ENCODE measurements at places on chromosomes 1 and 21. TPM values are rescaled to one million over a fixed set of nuclear protein-coding genes. Genes with fewer than 3 reads are reported as not detected.
A peak's percentile ranks its signal among the peaks of the same experiment; 100 is the strongest.

- no peaks in the 10 kb centered on the region for H3K27me3 ChIP-seq
- H3K27ac ChIP-seq: no peak overlapping the region
- H3K4me1 ChIP-seq: no peaks in the 10 kb centered on the region
- H3K36me3 ChIP-seq: no peaks in the 10 kb centered on the region
These were observed 594.1 kb downstream of the PTPRU start for GRCh38 chr1:29830383-29830782.

DNA sequence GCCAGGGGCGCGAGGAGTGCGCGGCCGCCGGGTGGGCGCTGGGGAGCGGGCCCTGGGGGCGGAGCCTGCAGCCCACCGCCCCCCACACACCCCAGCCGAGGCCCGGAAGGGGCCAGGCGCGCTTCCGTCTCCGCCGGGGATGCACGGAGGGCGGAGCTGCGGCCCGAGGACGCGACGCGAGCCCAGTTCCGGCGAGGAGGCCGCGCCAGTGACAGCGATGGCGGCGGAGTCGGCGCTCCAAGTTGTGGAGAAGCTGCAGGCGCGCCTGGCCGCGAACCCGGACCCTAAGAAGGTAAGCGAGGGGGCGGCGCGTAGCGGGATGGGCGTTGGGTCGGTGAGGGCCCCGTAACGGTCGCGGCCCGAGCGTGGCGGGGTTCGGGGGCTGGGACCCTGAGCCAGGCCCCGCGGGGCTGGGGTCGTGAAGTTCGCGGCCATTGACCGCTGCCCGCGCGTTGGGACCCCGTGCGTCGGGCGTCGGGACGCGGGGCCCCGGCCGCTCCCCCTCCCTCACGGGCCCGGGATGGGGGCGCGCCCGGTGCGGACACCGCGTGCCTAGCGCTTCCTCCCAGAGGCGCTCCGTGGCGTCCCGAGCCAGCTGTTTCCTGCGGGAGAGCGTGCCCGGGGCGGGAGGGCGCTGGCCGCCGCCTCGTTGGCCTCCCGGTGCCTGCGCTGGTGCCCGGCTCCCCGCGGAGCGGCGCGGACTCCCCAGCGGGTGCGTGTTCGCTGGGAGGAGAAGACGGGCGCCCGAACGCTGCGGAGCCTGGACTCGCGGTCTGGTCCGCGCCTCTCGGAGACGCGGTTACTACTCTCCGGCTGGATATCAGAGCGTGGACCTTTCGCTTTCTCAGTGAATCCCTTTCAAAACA is at the start of gene ELOA:
ELOA (plus strand) TSS at position 185 of the 866 bp plus-strand sequence; CDS start at position 218, 33 bp downstream.
- DNase-seq: peak; percentile 78
- H3K4me1 ChIP-seq: peaks cover 43% of the 10 kb centered on the region
- peak within 1 kb of the TSS; percentile 89 for H3K4me3 ChIP-seq
- peak within 1 kb of the TSS; percentile 90 for H3K27ac ChIP-seq

DNA sequence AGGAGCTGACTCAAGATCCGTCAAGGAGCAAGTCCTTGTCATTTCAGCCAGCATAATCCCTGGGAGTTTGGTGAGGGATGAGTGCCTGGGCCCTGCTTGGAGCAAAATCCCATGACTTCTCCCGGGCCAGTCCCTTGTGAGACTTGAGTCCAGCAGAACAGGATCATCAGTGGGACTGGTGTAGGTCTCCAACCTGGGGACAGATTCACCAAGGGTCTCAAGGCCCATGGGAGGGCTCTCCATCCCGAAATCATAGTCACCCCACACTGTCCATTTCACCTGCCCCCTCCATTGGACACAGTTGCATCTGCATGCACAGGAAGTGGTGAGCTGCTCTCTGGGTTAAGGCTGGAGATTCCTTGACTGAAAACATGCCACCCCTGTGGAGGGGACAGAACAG is 178.2 kb downstream of the FOXD2 start:
- DNase-seq: peak; percentile 2
- no peaks in the 10 kb centered on the region for H3K27me3 ChIP-seq
- H3K27ac ChIP-seq: no peak overlapping the region
- no peaks in the 10 kb centered on the region for H3K4me1 ChIP-seq
- no peak overlapping the region for H3K4me3 ChIP-seq

DNA sequence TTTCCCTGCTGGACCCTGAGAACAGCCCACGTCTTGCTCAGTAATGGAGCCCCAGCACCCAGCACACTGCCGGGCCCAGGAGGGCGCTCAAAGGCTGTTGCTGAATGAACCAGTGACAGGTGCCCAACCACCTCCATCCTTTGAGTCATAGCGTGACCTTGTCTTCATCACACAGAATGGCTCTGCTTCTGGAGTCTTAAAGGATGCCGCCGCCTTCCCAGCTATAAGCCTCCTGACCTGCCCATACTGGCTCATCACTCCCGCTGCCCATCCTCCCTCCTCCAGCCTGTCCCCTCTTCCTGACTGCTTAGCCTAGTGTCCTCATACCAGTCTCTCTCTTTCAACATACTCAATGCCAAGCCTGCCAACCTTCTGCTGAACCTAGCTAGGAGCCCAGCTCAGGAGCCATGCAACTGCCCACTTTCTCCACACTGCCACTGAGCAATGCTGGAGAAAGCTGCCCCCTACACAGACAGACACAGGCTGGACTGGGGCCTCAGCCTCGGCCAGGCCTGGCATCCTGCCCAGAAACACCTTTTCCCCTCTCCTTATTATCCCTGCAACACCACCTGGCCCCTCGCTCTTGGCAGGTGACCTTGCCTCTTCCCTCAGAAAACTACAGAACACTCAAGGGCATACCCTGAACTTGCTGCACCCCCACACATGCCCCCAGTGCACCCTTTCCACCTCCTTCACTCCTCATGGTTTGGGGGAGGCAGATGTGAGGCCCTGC is 14.1 kb downstream of the TTC39A start:
- peaks cover 4% of the 10 kb centered on the region for H3K27me3 ChIP-seq
- no peaks in the 10 kb centered on the region for H3K36me3 ChIP-seq
- no peak overlapping the region for H3K27ac ChIP-seq
- H3K4me3 ChIP-seq: no peak overlapping the region
- no peak for DNase-seq

Gene TGFB2
- not detected for total RNA-seq

DNA sequence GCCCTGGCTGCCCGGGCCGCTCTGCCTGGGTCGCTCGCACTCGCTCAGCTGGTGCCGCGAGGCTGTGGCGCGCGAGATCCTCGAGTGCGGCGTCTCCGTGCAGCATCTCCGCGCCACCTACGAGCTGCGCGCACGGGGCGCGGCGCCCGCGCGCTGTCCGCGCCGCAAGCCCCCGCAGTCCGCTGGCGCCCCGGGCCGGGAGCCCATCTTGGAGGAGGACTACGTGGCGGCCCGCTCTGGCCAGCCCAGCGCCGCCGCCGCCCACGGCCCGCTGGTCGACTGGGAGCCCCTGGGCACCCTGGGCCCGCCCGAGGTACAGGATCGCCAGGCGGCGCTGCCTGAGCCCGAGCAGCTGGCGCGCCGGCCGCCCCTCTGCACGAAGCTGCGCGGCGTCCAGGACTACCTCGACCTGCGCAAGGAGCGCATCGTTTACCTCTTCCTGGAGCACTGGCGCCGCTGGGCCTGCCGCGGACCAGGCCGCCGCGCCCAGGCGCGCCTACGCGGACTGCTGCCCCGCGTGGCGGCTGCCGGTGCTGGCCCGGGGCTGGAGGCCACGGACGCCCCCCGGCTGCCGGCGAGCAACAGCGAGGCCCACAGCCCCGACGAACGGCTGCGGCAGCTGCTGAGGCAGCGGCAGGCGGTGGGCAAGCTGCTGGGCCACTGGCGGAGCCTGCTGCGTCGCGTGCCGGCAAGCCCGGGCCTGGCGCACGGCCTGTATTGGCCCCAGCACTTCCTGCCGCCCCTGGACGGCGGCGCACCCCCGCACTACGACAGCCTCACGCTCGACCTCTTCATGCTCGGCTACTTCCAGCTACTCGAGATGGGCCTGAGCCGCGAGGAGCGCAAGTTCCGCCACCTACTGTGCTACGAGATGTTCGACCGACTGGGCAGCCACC is 10.9 kb downstream of the TNFRSF25 start:
- no peak overlapping the region for H3K4me3 ChIP-seq
- peaks cover 4% of the 10 kb centered on the region for H3K36me3 ChIP-seq
- DNase-seq: no peak
- no peak overlapping the region for H3K27ac ChIP-seq
- H3K4me1 ChIP-seq: peaks cover 9% of the 10 kb centered on the region
- peaks cover 43% of the 10 kb centered on the region for H3K27me3 ChIP-seq

- H3K27ac ChIP-seq: no peak overlapping the region
- H3K4me1 ChIP-seq: peaks cover 80% of the 10 kb centered on the region
- no peak for DNase-seq
- H3K4me3 ChIP-seq: no peak overlapping the region
- H3K27me3 ChIP-seq: no peaks in the 10 kb centered on the region
These were observed 7.0 kb downstream of the CSDE1 start for GRCh38 chr1:114750780-114751179.

Gene DIO1
- not detected for total RNA-seq

Gene RGS8
- total RNA-seq: not detected

Gene F13B
- total RNA-seq: not detected

- no peak overlapping the region for H3K27ac ChIP-seq
- H3K4me1 ChIP-seq: peaks cover 29% of the 10 kb centered on the region
- no peaks in the 10 kb centered on the region for H3K27me3 ChIP-seq
- no peak for DNase-seq
- H3K4me3 ChIP-seq: no peak overlapping the region
These were observed 235.0 kb upstream of the FGGY start for GRCh38 chr1:59061876-59062275.

GRCh38 chr1:221753828-221754188 is 11.9 kb upstream of the DUSP10 start:
- peak overlapping the region; percentile 81 for H3K27ac ChIP-seq
- H3K4me3 ChIP-seq: peak overlapping the region; percentile 28
- DNase-seq: no peak
- H3K36me3 ChIP-seq: peaks cover 38% of the 10 kb centered on the region

Gene ILF2
- total RNA-seq: 352 TPM

DNA sequence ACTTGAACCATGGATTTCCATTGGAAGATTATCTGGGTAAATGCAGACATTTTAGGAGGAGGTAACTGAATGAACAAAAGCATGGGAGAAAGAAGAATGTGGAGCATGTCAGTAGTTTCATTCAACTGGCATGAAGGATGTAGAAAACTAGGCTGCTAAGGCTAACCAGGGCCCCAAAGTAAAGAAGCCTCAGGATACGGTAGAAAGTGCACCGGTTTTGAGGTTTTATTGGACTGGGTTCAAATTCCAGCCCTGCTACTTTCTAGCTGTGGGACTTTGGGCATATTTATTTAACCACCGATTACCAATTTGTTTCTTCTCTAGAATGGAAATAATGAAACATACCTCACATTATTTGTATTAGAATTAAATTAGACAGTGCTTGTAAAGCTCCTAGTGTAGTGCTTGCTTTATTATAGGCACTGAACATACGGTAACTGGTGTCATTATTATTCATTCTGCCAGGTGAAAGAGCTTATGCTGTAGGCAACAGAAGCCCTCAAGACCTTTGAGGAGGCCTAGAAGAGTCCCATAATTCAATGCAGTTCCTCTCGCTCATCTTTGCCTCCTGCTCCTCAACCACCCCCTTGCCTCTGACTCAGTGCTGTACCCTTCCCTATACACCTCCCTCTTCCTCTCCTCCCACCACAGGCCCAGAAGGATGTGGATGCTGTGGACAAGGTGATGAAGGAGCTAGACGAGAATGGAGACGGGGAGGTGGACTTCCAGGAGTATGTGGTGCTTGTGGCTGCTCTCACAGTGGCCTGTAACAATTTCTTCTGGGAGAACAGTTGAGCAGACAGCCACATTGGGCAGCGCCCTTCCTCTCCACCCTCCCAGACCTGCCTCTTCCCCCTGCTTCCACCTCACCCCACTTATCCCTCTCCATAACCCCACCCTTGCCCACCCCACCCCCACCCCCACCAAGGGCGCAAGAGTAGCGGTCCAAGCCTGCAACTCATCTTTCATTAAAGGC is 2.5 kb upstream of the CHTOP start:
- peak overlapping the region; percentile 43 for H3K27ac ChIP-seq
- H3K27me3 ChIP-seq: no peaks in the 10 kb centered on the region
- H3K36me3 ChIP-seq: peaks cover 23% of the 10 kb centered on the region
- no peak overlapping the region for H3K4me3 ChIP-seq
- DNase-seq: no peak

Gene RPTN
- total RNA-seq: not detected

DNA sequence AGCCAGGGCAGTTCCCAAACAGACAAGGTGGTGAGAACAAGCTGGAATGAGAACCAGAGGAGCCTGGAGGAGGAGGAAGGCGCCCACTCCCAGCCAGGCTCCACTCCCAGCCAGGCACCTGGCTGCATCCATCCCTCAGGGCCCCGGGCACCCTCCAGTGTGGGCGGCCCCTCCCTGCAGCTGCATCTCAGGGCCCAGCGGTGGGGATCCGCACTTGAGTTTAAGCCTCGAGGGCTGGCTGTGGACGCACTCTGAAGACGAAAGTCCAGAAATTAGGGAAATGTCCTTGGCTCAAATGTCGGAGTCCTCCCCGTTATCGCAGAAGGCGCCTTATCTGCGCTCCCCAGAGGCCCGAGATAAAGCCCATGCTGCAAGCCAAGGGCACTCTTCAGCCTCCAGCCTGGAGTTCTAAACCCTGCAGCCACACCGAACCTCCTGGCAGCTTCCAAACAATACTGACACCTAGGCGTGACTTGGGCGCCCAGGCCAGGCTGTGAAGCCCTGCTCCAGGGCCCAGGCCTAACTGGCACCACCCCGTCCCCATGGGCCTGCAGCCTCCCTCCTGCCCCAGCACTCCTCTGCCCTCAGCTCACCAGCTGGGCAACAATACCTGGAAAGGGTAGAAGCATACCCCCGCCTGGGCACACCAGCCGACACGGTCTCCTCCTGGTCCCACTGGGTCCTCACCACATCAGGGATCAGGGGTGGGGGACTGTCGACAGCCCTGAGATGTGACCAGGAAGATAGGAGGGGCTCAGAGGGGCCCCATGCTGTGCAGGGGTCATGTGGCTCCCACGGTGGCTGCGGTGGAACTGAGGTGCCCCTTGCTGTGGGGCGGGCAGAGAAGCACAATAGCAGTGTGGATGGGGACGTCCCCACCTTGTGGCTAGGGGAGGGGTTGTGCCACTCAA is 184.8 kb upstream of the VAMP3 start:
- H3K4me3 ChIP-seq: no peak overlapping the region
- no peaks in the 10 kb centered on the region for H3K36me3 ChIP-seq
- H3K27me3 ChIP-seq: no peaks in the 10 kb centered on the region
- peaks cover 2% of the 10 kb centered on the region for H3K4me1 ChIP-seq
- no peak for DNase-seq

All from activated T-helper 2 cell treated with anti-CD3 and anti-CD28 coated beads, Interferon-gamma antibody, Interleukin-2, Interleukin-4, amounts not matched to agents 10 μg/mL and 5 μg/mL and 100 μg/mL, durations not matched to agents 14 hours and 24 hours and 36 hours (primary cell).